ENCODE measurements at places on chromosomes 7 and 10.

GRCh38 chr10:127548022-127548421, 1.1 kb upstream of the NPS start:
- DNase-seq = no peak

- DNase-seq = no peak
Measured at GRCh38 chr10:96584035-96584434, 2.8 kb downstream of the TM9SF3 start.

- DNase-seq = no peak
Measured at GRCh38 chr7:200290-200689, 7.9 kb downstream of the FAM20C start.

DNA sequence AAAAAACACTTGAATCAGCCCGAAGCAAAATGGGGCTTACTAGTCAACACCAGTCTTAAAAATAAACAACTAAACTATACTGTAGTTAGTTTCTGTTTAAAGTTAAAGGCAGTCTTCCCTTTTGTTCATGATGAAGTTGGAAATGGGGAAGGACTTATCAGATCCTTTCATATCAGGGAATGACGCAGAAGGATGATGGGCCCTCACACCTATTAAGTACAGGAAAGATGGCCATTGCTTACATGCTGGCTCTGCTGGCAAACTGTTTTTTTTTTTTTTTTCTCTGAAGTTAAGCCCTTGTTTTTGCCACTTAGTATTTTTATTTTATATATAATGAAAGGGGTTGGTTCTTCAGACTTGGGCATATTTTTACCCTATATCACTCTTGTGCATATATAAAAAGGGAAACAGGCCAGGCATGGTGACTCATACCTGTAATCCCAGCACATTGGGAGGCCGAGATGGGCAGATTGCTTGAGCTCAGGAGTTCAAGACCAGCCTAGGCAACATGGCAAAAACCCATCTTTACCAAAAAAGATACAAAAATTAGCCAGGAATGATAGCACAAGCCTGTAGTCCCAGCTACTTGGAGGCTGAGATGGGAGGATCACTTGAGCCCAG, 16.6 kb upstream of the NRBF2 start:
- no peak for DNase-seq

GRCh38 chr7:22911889-22912288, 89.2 kb upstream of the TOMM7 start:
- no peak for DNase-seq

DNA sequence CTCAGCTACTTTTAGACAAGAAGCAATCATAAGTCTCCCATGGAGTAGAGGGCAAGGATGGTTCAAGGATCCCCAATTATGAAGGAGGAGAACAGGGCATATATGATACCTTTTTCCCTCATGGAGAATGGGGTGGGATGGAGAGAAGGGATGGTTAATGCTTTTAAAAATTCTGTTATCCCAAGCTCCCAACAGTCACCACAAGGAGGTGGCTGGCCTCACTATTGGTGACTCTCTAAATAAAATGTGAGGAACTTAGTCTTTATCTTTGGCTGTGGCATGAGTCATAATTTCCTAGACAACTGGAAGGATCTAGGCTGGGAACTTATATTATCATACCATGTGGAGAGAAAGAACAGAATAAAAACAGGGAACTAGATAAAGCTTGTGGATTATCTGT, 297.0 kb downstream of the PHTF2 start:
- no peak for DNase-seq

GRCh38 chr7:106331441-106332175, 46.8 kb upstream of the NAMPT start:
- DNase-seq = no peak

DNA sequence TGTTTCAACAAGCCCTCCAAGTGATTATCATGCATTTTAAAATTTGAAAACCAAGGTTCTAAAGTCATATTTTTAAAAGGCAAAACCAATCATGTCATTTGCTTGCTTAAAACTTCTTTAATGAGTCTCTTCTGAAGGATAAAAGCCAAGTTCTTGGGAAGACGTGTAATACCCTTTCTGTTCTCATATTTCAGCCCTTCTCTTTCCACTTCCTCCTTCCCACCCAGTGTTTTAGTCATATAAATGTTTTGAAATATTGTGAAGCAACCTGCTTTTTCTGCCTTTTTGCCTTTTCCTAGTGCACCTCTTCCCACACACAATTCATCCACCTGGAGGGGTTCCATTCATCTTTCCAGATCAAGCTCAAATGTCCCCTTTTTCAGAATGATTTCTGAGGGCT, 211.1 kb upstream of the LRRTM3 start:
- DNase-seq = no peak

DNA sequence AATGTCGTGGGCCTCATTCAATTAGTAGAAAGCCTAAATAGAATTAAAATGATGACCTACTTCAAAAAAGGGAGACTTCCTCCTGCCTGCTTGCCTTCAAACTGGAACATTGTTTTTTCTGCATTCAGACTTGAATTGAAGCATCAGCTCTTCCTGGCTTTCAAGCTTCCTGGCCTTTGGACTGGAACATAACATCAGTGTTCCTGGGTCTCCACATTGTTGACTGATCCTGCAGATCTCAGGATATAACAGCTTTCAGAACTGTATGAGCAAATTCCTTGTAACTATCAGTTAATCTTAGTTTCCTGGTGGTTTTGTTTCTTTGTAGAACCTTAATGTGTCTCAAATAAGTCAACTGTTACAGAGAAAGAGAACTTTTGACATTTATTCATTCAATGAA, 18.6 kb downstream of the MAGI2 start:
- no peak for DNase-seq

- no peak for DNase-seq
Measured at GRCh38 chr10:74924251-74924963, 98.0 kb downstream of the KAT6B start.

DNA sequence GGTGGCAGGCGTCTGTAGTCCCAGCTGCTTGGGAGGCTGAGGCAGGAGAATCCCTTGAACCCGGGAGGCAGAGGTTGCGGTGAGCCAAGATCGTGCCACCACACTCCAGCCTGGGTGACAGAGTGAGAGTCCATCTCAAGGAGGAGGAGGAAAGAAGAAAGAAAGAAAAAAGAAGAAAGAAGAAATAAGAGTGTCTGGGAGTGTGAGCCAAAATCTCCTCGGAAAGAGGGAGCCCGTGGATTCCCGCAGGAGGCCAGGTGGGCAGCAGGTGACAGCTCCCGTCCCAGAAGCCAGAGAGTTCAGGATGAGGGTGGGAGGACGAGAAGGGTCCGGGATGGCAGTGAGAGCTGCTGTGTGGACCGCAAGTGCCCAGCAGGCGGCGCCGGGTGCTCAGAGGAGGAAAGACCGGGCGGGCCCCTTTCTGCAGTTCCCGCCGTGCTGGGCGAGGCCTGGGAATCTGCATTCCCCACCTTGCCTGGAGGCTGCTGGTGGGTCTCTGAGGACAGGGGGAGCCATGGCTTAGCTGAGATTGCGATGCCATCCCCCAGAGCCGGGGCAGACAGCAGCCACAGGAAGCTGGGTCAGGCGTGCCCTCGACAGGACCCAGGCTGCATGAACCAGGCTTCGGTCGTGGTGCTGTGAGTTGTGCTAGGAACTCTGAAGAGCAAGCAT, 17.1 kb upstream of the AMZ1 start:
- peak; percentile 82 for DNase-seq

- no peak for DNase-seq
Measured at GRCh38 chr7:110486549-110486948, 604.4 kb upstream of the LRRN3 start.

GRCh38 chr10:11154333-11154732, 136.7 kb downstream of the CELF2 start:
- DNase-seq = no peak

GRCh38 chr7:136687693-136688322, 180.6 kb upstream of the CHRM2 start:
- DNase-seq = no peak

DNA sequence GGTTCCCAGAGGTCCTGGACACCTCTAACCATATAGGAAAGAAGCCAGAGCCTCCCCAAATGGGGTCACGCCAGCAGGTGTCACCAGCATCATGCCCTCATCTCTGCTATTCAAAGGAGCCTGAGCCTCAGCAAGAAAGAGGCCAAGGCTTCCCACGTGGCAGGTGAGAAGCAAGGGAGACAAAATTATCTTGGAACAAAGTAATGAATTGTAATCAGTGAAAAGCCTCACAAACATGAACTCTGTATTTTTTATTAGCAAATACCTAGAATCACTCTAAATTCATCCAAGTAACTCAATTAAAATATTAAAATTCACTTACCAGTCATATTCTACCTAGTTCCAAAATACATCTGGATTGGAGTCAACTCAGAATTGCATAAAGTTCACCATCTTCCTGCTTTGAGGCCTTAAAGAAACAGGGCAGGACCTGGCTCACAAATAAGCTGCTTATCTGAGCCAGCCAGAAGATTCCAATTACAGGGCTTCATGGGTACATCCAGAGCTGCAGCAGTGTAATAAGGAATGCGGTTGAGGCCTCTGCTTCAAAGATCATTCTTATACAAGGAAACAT, 68.7 kb downstream of the SGMS1 start:
- peak; percentile 62 for DNase-seq

- DNase-seq = no peak
Measured at GRCh38 chr10:32007026-32007425, 49.2 kb downstream of the KIF5B start.

DNA sequence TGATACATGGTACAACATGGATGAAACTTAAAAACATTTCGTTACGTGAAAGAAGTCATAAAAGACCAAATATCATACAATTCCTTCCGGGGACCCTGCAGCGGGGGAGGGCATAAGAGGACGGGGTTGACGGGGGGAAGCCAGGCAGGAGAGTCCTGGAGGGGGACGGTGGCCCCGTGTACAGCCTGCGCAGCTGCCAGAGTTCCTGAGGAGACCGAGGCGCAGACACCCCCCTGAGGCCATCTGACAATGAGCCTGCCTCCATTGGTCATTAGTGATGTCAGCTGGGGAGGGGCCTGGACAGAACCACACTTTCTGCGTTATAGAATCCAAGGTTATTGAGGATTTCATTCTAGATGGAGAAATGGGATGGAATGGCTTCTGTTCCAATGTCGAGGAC, 47.2 kb downstream of the PRKAG2 start:
- DNase-seq = no peak

GRCh38 chr10:111748184-111748583, 435.4 kb downstream of the GPAM start:
- DNase-seq = no peak

- DNase-seq = no peak
Measured at GRCh38 chr7:147452816-147453215, 1137.8 kb upstream of the C7orf33 start.

DNA sequence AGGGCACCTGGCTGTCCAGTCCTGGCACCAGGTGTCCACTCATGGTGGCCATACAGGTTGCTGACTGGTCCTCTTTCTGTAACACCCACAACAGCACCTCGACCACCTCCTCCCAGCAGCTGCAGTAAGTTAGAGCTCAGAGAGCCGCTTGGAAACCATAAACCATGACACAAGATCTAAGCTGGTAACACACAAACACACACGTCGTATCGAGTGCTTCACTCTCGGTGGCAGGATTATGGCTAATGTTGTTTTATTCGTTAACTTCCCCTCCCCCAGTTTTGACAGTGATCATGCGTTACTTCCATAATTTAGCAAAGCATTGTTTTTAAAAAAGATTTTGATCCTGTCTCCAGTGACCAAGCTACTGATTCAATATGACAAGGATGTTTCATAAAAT, 59.7 kb downstream of the CAMK2B start:
- no peak for DNase-seq

GRCh38 chr10:28566458-28567015, 33.6 kb downstream of the WAC start:
- DNase-seq = no peak

- no peak for DNase-seq
Measured at GRCh38 chr7:15323550-15323949, 238.3 kb downstream of the AGMO start.

DNA sequence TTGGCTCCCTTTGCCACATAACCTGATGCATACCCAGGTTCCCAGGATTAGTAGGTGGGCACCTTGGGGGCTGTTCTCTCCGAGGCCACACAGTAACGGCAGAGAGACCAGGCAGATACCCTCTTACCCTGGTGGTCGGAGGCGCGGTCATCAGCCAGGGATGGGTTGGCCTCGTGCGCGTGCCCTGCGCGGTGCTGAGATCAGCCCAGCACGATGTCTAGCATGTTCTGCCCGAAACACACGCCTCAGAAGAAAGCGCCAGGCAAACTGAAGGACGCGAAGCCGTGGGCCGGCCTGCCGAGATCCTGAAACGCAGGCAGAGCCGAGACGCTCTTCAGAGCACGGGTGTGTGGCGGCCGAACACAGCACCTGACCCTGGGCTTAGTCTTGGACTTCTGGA, 34.7 kb upstream of the CFAP46 start:
- no peak for DNase-seq

GRCh38 chr7:35555934-35556333, 139.0 kb downstream of the HERPUD2 start:
- no peak for DNase-seq

GRCh38 chr10:71633920-71634319, 85.7 kb downstream of the C10orf105 start:
- DNase-seq = no peak

GRCh38 chr7:142583446-142583845, 165.8 kb upstream of the PRSS1 start:
- no peak for DNase-seq

GRCh38 chr7:28378574-28379149, 33.7 kb upstream of the CREB5 start:
- DNase-seq = no peak

DNA sequence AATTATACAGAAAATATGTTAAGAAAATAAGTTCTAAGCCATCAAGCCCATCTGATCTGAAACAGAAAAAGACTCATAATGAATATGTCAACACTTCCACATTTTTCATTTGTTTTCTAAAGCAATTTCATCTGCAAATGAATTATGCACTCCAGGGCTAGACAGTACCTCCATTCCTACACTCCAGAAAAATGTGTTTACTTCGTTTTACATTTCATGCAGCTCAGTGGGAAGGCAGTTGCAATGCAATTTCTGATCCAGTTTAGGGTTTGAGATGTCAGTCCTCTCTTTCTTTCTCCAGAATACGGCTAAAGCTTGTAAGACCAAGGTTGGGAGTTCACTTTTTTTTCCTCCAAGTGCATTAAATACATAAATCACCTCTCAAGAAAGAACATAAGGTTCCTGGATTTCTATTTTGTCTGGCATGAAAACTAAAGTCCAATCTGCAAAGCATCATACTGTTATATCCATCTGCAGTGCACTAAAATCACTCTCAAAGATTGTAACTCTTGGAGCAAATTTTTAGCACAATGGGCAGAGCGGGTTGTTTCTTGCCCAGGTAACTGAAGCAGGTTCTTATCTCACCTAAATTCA, 348.8 kb upstream of the C7orf33 start:
- DNase-seq = no peak

DNA sequence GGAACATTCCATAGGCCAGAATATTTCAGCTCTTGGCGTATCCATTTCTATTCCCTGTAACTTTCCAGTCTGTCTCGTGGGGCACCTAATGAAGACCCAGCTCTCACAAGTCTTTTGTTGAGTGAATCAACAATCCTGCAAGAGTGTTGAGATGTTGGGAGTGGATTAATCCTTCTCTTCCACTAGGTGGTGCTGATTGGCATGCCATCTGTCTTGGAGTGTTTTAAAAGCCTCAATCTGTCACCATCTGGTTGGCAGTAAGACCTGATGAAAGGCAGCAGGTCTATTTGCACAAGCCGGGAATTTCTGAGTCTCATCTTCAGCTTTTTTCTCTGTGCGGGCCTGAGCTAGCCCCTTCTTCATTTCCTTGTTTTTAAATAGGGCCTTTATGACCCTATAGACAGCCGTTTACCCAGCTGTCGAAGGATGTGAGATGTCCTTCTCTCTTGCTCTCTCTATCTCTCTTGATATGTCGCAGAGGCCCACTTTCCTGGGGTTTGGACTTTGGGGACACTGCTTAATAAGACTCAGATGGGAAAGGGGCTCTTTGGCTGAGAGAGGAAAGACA, 180.5 kb downstream of the ZNF365 start:
- no peak for DNase-seq

- DNase-seq = no peak
Measured at GRCh38 chr7:82926477-82926876, 236.2 kb downstream of the PCLO start.

Measured in Caco-2 (cell line).